ENCODE measurements at places on chromosomes 12 and 14. TPM values are rescaled to one million over a fixed set of nuclear protein-coding genes. Genes with fewer than 3 reads are reported as not detected.

- no peak overlapping the region for H3K27ac ChIP-seq
- no peaks in the 10 kb centered on the region for H3K27me3 ChIP-seq
- no peak for DNase-seq
- H3K4me3 ChIP-seq, result no peak overlapping the region
These were observed 34.2 kb upstream of the LRP1-AS start for GRCh38 chr12:57181561-57182155.

DNA sequence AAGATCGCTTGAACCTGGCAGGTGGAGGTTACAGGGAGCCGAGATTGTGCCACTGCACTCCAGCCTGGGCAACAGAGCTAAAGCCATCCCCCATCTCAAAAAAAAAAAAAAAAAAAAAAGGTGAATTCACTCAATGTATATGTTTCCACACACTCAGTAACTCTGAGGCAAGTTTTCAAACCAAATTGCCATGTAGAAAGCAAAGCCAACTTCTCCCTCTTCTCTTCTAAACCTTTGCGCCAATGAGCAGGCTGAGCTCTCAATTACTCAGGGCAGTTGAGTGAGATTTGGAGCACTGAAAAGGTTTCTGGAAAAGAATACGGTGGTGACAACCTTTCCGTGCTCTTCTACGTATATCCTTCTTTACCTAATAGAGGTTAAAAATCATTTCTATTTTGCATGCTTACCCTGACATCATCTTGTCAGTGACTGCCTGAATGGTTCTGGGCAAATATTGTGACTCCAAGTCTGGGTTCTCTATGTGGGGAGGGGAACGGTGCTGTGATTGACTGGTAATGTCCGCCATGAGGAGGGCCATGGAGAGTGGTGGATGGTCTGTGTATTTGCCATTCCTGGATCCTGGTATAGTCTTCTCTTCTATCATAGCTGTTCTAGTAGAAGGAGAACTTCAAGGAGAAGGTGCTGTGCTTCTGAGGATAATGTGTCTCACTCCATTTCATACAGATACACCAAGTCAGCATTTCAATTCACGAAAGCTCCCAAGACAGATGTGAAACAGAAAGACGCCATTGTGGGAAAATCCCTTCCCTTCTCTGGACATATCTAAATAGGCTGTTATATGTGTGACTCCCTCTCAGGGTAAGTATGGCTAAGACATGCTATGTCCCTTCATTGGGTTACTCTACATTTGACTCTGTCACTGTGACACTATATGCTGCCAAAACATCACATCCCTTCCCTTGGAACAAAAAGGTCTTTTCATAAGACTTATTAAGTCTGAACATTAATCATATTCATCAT lies 46.2 kb upstream of the MED13L start:
- H3K36me3 ChIP-seq, result no peaks in the 10 kb centered on the region
- peaks cover 40% of the 10 kb centered on the region for H3K4me1 ChIP-seq
- no peak for DNase-seq
- no peak overlapping the region for H3K4me3 ChIP-seq

NDRG2 gene
- total RNA-seq, result 92.7 TPM

- no peak for DNase-seq
- H3K27ac ChIP-seq, result no peak overlapping the region
- H3K4me1 ChIP-seq, result no peaks in the 10 kb centered on the region
- H3K4me3 ChIP-seq, result no peak overlapping the region
- no peaks in the 10 kb centered on the region for H3K36me3 ChIP-seq
- H3K27me3 ChIP-seq, result no peaks in the 10 kb centered on the region
These were observed 139.7 kb downstream of the PRIMA1 start for GRCh38 chr14:93648440-93649168.

- no peak overlapping the region for H3K27ac ChIP-seq
- no peak for DNase-seq
- no peak overlapping the region for H3K4me3 ChIP-seq
These were observed 117.6 kb upstream of the GARIN6 start for GRCh38 chr12:99529966-99530365.

CCDC88C gene
- total RNA-seq, result 45.8 TPM

GRCh38 chr14:102538602-102539543 lies 29.3 kb upstream of the ANKRD9 start:
- H3K4me3 ChIP-seq, result no peak overlapping the region
- no peak overlapping the region for H3K27ac ChIP-seq
- H3K36me3 ChIP-seq, result no peaks in the 10 kb centered on the region
- H3K27me3 ChIP-seq, result peaks cover 7% of the 10 kb centered on the region
- DNase-seq, result no peak

OVCH1 gene
- 3.2 TPM for total RNA-seq

DNA sequence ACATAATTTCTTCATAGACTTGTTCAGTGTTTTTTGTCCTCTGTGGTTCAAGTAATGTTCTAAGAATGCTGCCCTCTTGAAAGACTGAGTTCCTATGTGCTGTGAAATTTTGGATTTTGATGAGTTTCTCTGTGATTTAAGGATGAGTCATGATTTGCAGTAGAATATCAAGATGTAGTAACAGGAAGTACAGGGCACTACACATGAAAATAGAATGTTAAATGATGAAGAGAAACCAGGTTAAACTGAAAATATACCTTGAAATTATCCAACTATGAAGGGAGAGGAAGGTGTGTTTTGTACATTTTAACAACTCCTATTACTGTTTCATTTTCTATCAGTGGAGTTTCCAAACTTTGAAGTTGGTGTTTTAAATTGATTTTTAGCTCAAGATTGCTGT lies 4.8 kb downstream of the ELK3 start:
- H3K27me3 ChIP-seq, result no peaks in the 10 kb centered on the region
- no peak overlapping the region for H3K4me3 ChIP-seq
- DNase-seq, result no peak
- no peak overlapping the region for H3K27ac ChIP-seq

GRCh38 chr14:106021832-106022231 lies 495.4 kb downstream of the TMEM121 start:
- no peaks in the 10 kb centered on the region for H3K27me3 ChIP-seq
- no peak overlapping the region for H3K27ac ChIP-seq
- no peak for DNase-seq

GRCh38 chr12:80778005-80778541 lies 61.4 kb downstream of the MYF5 start:
- H3K27me3 ChIP-seq, result no peaks in the 10 kb centered on the region
- H3K4me3 ChIP-seq, result no peak overlapping the region
- H3K36me3 ChIP-seq, result no peaks in the 10 kb centered on the region
- no peak for DNase-seq

DNA sequence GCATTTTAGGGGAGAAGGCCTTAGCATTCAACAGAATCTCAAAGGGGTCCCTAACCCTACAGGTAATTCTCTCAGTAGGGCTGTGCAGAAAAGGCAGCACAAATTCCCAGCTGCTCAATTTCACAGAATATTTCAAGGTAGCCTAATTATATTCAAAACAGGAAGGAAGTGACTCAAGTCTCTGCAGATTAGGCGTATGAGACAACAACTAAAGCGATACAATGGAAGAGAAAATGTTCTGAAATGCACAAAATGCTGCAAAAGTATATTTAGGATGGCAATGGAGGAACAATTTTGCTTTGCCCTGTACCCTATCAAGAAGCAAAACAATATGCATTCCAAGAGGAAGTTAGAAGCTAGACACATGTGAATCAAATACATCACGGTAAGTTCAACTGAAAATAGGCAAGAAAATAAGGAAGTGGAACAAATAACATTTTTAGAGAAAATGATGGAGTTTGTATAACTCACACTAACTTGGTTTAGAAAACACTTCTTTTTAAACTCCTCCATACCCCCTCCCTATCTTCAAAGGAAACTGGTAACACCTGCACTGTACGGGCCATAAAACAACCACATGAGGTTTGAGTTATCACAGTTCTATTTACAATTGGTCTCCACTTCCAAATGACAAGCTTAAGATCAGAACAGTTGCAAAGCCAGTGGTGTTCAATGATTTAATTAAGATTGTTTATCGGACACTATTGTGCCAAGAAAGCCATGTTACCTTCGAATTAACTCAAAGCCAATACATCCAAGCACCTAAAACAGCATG lies 1.6 kb downstream of the GIT2 start:
- H3K27ac ChIP-seq, result peak overlapping the region; percentile 94
- H3K4me1 ChIP-seq, result peaks cover 37% of the 10 kb centered on the region
- no peak for DNase-seq

GRCh38 chr12:6978611-6979011 lies 7.9 kb downstream of the EMG1 start:
- no peak for DNase-seq
- H3K27me3 ChIP-seq, result no peaks in the 10 kb centered on the region
- peaks cover 100% of the 10 kb centered on the region for H3K36me3 ChIP-seq
- peaks cover 29% of the 10 kb centered on the region for H3K4me1 ChIP-seq

OR4Q2 gene
- total RNA-seq, result not detected

DNA sequence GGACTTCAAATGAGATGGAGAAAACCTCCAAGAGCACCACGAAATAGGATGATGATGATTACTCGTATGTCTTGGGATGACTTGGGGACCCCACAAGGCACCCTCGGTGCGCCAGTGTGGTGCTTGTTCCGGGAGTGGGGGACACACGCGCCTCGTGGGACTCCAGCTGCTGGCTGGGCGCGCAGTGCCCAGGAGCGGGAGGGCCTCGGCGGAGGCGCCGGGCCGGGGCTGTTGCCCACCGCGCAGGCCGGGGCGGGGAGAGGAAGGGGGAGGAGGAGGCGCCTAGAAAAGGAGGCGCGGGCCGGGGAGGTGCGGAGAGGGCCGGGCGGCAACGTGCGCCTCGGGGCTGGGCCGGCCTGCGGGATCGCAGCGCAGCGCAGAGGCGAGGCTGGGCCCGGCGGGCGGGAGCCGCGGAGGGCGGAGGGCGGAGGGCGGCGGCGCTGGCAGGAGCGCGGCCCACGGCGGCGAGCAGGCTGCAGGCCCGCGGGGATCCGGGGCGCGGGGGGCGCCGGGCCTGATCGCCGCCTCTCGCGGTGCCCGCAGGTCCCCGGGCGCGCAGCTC lies at the start of gene RFLNA:
TSS of gene RFLNA (plus strand) at position 314 of the 562 bp plus-strand sequence. CDS start 337 bp downstream, outside the sequence.
- DNase-seq, result peak; percentile 41
- H3K27ac ChIP-seq, result no peak within 1 kb of the TSS
- peaks cover 44% of the 10 kb centered on the region for H3K27me3 ChIP-seq
- no peaks in the 10 kb centered on the region for H3K36me3 ChIP-seq

- H3K4me1 ChIP-seq, result no peaks in the 10 kb centered on the region
- peaks cover 50% of the 10 kb centered on the region for H3K27me3 ChIP-seq
- H3K36me3 ChIP-seq, result no peaks in the 10 kb centered on the region
- H3K27ac ChIP-seq, result no peak overlapping the region
These were observed 266.3 kb downstream of the AACS start for GRCh38 chr12:125331342-125332052.

ZNF891 gene
- total RNA-seq, result 2.6 TPM

DNA sequence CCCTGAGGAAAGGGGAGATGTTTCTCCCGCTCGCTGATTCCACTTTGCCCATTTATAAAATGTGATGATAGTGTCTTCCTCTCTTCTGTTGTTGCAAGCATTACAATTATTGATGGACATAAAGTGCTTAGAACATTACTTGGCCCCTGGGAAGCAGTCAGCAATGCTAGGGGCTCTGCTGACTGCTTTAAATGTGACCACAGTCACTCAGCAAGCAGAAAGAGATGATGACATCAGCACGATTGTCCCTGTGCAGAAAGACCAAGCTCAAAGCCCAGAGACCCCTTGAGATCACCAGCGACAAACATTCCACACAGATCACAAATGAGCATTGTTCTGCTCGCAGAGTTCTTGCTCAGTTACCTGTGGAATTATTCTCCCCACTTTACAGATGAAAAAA lies 26.5 kb downstream of the TUNAR start:
- H3K4me3 ChIP-seq, result no peak overlapping the region
- H3K36me3 ChIP-seq, result no peaks in the 10 kb centered on the region
- H3K27me3 ChIP-seq, result peaks cover 12% of the 10 kb centered on the region
- no peaks in the 10 kb centered on the region for H3K4me1 ChIP-seq
- H3K27ac ChIP-seq, result no peak overlapping the region
- DNase-seq, result no peak

KIF5A gene
- 0.09 TPM for total RNA-seq

GRCh38 chr14:95657454-95657853 lies 28.8 kb upstream of the TCL1B start:
- H3K4me3 ChIP-seq, result no peak overlapping the region
- peaks cover 18% of the 10 kb centered on the region for H3K27me3 ChIP-seq
- no peak overlapping the region for H3K27ac ChIP-seq
- no peaks in the 10 kb centered on the region for H3K36me3 ChIP-seq

GRCh38 chr12:6180268-6181051 lies 19.7 kb upstream of the CD9 start:
- H3K4me1 ChIP-seq, result peaks cover 51% of the 10 kb centered on the region
- peak; percentile 75 for DNase-seq
- H3K27ac ChIP-seq, result peak overlapping the region; percentile 73
- no peaks in the 10 kb centered on the region for H3K27me3 ChIP-seq
- H3K4me3 ChIP-seq, result no peak overlapping the region

UBR7 gene
- total RNA-seq, result 14.5 TPM

GPR162 gene
- total RNA-seq, result 21.5 TPM

- H3K27me3 ChIP-seq, result no peaks in the 10 kb centered on the region
- H3K4me3 ChIP-seq, result peak overlapping the region; percentile 94
- no peaks in the 10 kb centered on the region for H3K36me3 ChIP-seq
- no peak for DNase-seq
These were observed 2.6 kb downstream of the YLPM1 start for GRCh38 chr14:74765721-74766120.

DTX1 gene
- total RNA-seq, result 6.8 TPM

TMEM229B gene
- total RNA-seq, result 6.4 TPM

DNA sequence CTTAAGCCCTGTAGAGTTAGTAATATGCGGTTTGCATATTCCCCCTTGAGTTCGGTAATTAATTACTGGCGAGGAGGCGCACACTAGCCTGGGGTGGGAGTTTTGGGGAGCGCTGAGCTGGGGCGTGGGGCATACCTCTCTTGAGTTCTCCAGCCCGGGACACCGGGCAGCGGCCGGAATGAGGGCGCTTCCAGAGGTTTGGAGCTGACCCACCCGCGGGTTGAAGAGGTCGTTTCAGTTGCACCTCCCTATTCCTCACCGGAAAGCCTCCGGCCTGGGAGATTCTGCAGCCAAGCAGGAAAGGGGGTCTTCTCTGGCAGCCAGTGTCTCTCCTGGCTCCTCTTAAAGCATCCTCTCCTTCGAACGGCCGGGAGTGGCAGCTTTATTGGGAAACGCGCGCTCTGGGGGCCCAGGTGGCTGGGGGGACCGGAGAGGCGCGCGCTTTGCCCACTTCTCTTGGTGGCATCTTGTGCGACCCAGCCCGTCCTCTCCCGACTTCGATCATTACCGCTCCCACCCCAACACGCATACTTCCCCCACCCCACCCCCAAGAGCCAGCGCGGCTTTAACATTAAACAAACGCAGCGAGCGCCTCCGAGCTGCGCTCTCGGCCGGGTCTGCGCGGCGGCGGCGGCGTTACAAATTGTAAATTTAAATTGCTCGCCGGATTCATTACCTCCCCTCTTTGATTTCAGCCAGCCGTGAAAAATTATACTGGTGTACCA lies 3.9 kb upstream of the LHX5 start:
- H3K4me1 ChIP-seq, result no peaks in the 10 kb centered on the region
- no peak overlapping the region for H3K4me3 ChIP-seq
- H3K27me3 ChIP-seq, result peaks cover 95% of the 10 kb centered on the region

GRCh38 chr14:73887694-73888459 lies 1.2 kb downstream of the ZNF410 start:
- peak overlapping the region; percentile 90 for H3K27ac ChIP-seq
- peak overlapping the region; percentile 73 for H3K4me3 ChIP-seq
- peaks cover 36% of the 10 kb centered on the region for H3K4me1 ChIP-seq

PAPOLA gene
- 190 TPM for total RNA-seq

- DNase-seq, result peak; percentile 73
- peaks cover 35% of the 10 kb centered on the region for H3K27me3 ChIP-seq
- no peak overlapping the region for H3K27ac ChIP-seq
- H3K36me3 ChIP-seq, result no peaks in the 10 kb centered on the region
- H3K4me1 ChIP-seq, result no peaks in the 10 kb centered on the region
- no peak overlapping the region for H3K4me3 ChIP-seq
These were observed 18.9 kb upstream of the SMUG1 start for GRCh38 chr12:54207539-54208294.

IRAK3 gene
- 50.7 TPM for total RNA-seq

Measured in lower lobe of right lung (tissue), 2 donors.